ENCODE measurements at places on chromosomes 13 and 19.

DNA sequence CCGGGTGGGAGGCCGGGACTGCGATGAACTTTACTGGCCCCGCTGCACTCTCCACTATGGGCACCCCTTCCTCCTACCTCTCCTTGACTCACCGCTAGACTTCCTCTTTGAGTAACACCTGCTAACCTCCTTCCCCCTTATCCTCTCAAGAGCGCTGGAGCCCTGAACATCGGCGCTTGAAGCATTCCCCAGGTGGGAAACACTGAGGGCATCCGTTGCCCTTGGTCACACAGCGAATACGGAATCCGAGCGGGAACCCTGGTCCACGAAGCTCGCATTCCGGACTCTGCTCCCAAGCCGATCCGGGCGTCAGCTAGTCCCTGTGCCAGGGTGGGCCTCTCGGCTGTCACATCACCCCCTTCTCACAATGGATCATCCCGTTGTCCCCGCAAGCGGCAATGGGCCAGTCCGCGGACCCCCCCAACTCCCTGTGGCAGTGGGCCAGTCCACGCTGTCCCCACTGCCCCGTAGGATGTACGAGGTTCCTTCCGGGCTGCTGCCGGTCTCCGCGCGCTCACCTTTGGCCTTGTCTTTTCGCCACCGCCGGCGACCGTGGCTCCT, 4.2 kb downstream of the LIPE start:
- DNase-seq, result no peak

DNA sequence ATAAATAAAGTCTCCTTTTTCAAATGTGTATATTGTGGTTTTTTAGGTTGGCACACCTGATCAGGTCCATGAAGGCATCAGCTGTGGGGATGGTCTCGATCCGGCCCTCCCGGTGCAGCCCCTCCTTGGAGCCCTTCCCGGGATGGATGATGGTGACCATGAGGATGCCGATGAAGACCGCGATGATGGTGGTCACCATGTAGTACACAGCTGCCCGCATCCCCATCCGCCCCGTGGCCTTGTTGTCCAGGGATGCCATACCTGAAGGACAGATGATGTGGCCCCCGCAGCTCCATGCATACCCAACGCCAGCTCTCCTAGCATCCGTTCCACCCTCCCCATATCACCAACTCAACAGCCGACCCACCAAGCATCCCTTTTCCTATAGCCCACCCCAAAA, 11.4 kb downstream of the SLC1A6 start:
- DNase-seq, result no peak

GRCh38 chr13:105410602-105411001, 1124.9 kb downstream of the EFNB2 start:
- DNase-seq, result no peak

DNA sequence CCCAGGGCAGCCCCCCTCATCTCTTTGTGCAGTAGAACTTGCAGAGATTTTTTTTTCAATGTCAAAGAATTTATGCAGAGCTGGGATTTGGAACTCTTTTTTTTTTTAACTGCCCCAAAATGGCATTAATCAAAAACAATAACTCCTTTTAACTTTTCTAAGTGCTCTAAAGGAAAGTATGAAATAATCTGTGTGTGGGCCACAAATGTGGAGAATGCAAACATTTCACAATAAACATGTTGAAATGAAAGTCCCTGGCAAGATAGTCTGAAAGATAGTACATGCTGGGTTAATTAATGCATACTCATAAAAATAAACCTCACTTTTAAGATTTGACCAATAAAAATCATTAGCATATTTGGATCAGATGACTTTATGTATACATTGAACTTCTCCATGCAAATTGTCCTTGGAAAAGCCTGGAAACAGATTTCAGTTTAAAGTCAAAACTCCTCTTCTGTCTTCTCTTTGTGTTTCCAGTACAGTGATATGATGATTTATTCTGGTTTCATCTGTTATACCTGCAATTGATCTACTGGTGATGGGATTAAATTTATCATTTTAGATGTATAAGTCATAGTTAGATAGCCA, 30.5 kb upstream of the ZNF536 start:
- no peak for DNase-seq

- DNase-seq, result no peak
Observed at GRCh38 chr13:23460309-23460708, 26.8 kb upstream of the SACS start.

- DNase-seq, result no peak
Observed at GRCh38 chr19:42412227-42412626, 15.0 kb downstream of the LIPE start.

- no peak for DNase-seq
Observed at GRCh38 chr19:45508861-45509691, 1.8 kb downstream of the VASP start.

DNA sequence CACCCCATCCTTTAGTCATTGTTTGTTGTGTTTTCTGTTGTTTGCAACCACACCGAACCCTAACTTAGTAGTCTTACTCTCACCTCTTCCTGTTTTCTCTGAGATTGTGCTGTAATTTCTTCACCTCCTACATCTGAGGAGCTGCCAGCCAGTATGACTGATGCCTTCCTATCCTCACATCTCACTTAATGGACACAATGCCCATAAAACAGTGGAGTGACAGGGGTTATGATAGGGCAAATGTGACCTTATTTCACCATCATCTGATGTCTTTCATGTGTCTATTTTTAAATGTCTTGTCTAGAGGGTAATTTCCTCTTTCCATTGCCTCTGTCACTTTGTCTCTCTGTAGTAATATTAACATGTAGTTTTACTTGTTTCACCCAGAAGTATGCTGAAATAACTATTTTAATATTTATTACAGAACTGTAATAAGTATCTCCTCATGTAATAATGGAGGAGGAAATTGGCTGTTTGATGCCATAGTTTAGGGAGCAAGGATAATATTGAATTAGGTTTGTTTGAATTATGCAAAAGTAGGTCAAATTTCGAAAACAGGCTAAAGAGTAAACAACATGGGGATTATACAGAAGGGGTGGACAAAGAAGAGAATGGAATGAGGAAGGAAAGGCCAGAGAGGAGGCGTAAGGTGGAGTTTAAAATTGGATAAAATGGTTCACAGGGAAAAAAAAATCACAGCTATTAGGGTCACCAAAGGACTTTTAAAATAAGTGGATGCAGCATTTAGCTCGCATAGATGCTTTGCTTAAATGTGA, 103.5 kb upstream of the SPRY2 start:
- DNase-seq, result no peak

DNA sequence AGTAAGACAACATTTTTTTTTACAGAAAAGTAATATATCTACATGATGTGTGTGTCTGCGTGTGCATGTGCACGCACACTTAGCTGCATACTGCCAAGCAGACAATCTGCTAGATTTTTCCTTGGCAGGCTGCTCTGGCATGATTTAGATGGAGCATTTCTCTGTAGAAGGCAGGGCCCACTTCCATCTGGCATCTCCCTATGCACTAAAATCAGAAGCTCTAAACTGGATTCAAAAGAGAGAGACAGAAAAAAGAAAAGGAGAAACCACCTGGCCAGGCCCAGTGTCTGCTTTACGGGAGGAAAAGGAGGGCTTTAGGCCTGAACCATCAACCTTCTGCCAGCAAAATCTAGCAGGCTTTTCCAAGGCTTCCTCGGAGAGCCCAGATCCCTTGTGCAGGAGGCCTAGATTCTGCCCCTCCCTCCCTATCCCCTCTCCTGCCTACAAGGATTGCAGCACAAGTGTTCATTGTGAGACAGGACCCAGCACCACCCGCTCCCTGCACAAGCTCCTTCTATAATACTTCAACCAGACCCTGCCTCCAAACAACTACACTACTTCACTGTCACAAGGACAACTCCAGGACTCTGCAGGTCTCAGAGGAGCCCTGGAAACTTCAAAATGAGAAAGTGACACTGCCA, 99.3 kb downstream of the DOCK9 start:
- DNase-seq, result no peak

DNA sequence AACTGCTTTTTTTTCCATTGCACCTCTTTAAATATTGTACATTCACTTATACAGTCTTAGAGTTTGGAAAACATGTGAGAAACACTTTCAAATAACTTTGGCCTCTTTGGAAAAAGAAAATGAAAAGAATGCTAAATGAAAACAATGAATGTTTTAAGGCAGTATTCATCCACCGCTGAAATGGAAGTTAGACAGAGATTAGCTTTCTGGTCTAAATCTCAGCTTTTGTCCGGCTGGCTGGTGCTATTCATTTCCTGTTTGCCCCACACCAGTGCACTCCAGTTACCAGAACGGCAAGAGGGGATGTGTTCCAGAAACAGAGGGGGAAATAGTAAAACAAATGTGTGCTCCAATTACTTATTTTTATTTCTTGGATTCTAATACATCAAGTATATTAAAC, 1201.3 kb downstream of the EFNB2 start:
- DNase-seq, result no peak

GRCh38 chr19:13972368-13973155, 20.3 kb downstream of the DCAF15 start:
- DNase-seq, result no peak

- no peak for DNase-seq
Observed at GRCh38 chr19:38009650-38010242, 102.7 kb downstream of the SIPA1L3 start.

DNA sequence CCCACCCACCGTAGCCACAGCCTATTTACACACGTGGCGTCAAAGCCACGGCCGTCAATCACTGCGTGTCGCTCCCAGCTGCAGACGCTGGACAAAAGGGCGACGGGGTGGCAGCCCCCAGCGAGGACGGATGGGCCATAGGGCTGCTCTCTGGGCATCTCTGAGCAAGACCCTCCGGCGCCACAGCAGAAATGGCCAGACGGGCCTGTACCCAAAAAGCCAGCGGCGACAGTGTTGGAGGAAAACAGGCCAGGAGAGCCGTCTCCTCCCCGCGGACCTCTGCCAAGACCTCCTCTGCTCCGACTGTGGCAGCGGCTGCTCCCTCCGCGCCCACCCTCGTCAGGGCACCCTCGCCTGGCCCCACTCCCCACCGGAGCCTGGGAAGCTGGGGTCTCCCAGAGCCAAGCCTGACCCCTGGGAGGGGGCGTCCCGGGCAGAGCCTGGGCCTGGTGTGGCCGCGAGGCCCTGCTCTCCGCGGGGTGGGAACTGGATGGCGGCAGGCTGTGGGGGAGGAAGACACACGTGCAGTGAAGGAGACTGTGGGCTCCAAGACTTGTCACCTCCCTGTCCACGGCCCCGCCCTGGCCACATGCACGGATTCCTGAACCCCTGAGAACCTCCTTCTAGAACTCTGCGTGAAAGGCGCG, 2.7 kb downstream of the C2CD4C start:
- no peak for DNase-seq

DNA sequence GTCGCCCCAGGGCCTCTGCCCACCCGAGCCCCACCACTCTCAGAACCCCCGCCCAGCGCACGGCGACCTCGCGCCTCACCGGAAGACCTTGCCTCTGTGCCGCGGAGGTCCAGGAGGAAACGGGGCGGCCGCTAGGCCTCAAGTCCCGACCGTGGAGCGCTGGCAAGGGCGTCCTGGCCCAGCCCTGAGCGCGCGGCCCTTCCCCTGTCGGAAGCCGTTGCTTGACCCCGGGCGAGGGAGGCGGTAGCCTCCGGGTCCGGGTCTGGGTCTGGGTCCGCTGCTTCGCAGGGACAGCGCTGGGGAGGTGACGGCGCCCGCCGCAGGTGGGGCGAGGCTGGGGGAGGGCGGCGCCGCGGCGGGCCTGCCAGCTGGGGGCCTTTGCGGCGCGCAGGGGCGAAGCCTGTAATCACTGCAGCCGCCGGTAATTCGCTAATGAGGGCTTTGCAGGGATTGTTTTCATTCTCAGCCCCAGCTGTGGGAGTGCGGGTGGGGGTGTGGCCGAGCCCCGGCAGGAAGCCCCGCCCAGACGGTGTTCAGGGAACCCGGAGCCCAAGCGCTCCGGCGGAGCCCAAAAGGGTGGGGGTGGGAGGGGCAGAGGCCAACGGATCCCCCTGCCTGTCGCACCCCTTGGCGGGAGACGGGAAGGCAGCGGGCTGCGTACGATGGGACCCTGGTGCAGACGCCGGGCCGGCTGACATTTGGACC, 8.6 kb downstream of the C19orf25 start:
- peak; percentile 69 for DNase-seq

GRCh38 chr13:42116225-42116624, 67.8 kb downstream of the DGKH start:
- no peak for DNase-seq

DNA sequence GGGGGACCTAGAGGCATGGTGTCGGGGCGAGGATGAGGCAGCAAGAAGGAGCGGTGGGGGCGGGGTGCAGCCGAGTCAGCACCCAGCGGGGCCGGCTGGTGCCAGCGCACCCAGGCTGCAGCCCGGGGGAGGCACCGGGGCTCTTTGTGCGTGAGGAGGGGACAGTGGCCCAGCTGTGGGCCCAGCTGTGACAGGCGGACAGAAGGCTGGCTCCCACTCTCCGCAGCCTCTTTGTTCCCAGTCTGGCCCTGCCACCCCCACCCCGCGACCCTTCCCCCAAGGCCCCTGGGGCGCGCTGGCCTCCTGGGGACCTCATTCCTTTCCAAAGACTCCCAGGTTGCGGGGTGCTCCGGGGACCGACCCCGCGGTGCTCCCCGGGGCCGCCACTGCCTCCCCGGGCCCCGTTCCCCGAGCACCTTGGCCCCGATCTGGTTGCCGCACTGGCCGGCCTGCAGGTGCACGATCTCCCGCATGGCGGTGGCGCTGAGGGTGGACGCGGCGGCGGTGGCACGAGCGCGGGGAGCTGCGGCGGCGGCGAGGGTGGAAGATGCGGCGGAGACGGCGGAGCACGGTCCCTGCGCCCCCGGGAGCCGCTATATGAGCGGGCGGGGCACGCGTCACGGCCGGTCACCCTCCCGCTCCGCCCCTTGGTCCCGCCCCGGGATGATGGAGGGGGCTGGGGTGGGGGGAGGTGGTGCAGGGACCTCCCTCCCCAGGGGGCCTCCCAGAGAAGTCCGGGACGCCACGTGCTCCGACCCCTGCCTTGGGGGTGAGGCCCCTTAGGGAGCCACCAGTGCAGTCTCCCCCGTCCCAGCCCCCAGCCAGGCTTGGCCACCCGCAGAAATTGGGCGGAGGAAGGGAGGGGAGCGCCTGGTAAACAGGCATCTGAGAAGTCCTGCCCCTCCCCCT, at the start of gene TUBB4A:
TSS of gene TUBB4A (minus strand) at position 570 of the 909 bp plus-strand sequence. CDS start at position 473, 97 bp downstream.
- DNase-seq, result peak; percentile 35

GRCh38 chr13:23202383-23202782, 21.6 kb downstream of the SGCG start:
- DNase-seq, result no peak

DNA sequence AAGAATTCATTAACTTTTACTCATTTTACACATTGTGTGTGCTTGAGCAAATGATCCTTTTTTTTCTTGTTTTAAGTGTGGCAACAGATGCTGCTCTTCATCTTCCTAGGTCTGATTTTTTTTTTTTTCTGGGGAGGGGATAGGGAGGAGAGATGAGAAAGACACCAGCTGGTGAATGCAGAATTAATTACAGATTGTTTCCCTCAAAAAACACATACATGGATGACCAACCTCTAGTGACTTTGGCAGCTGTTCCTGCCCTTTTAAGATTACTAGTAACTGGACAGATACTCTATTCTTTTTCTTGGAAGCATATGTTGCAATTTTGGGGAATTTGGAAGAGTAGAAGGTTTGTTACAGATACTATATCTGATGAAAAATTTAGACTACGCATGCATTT, 103.6 kb upstream of the MYO16 start:
- DNase-seq, result no peak

Data from stimulated activated CD4-positive, alpha-beta T cell treated with anti-CD3 and anti-CD28 coated beads, Interleukin-12 subunit alpha, Interleukin-12 subunit beta, amount 100 ng/mL, for 24 hours (primary cell).